ENCODE measurements at places on chromosomes 6 and 20.
A peak's percentile ranks its signal among the peaks of the same experiment; 100 is the strongest.

GRCh38 chr6:137309078-137309762 is 90.0 kb upstream of the IFNGR1 start:
- DNase-seq = peak; percentile 70

GRCh38 chr6:134407791-134408190 is 89.9 kb upstream of the SGK1 start:
- DNase-seq = peak; percentile 32

GRCh38 chr6:70375166-70375565 is 38.1 kb upstream of the FAM135A start:
- DNase-seq = peak; percentile 61

- DNase-seq = no peak
Observed at GRCh38 chr6:10567256-10568026, 46.3 kb downstream of the GCNT2 start.

- no peak for DNase-seq
Observed at GRCh38 chr6:152942319-152942869, 40.4 kb downstream of the FBXO5 start.

DNA sequence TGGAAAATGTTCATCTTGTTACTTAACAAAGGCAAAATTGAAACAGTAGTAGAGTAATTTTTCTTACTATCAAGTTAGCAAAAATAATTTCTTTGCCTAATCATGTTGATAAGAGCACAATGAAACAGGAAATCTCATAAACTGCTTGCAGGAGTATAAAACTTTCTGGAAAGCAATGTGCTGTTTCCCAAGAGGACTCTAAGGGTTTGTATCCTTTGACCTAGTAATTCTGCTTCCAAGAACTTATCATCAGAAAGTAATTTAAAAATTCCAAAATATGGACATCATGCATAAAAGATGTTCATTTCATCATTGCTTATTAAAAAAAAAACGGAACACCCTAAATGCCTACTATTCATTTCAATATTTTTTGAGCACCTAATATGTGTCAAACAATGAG is 46.1 kb upstream of the TNFAIP3 start:
- DNase-seq = peak; percentile 39

DNA sequence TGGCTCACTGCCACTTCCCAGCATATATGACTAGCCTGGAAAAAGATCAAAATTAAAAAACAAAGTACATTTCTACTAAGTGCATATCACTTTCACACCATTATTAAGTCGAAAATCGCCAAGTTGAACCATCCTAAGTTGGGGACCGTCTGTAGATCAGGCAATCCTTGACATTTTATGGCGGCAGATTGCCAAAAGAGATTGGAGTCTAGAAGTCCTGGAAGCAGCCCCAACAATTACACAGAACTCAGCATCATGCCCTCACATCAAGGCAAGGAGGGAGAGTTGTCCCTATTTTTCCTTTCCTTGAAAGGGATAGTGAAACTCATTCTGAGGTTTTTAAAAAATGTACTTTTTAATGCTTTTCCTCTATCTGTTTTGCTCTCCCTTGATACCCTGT is 30.7 kb downstream of the SLC22A3 start:
- DNase-seq = peak; percentile 44

- DNase-seq = peak; percentile 69
Observed at GRCh38 chr6:159969204-159969912, 476 bp downstream of the IGF2R start.

DNA sequence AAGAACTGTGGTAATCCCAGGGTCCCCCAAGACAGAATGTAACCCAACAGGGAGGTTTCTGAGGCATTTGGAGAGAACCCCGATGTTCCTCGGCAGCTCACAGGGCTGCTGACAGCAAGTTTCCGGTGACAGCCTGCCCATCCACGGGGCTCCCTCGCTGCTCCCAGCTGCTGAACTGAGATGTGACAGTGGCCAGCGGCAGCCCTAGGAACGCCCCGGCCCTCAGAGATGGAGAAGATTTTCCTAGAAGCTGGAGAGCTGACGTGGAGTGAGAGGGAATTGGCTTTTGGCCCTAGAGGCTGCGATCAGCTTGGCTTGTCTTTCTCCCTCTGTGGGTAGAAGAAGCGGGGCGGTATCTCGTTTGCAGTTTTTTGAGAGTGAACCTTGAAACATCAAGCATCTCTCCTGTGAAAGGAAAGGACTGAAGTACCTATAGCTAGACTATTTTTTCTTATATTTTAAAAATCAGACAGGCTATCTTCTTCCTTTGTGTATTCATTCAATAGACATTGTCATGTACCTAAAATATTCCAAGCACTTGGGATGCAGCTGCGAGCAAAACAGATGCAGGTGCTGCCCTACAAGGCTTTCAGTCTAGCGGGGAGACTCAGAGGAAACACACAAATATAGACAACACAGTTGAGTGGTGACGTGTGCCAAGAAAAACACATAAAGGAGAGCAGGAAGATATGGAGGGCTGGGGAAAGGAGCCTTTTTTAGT is 28.4 kb upstream of the NFATC2 start:
- DNase-seq = peak; percentile 61

- peak; percentile 7 for DNase-seq
Observed at GRCh38 chr6:104958178-104959025, 1.5 kb downstream of the LIN28B start.

GRCh38 chr6:7222197-7222596 is 90.8 kb downstream of the SSR1 start:
- no peak for DNase-seq

- DNase-seq = no peak
Observed at GRCh38 chr6:10583509-10583901, 62.4 kb downstream of the GCNT2 start.

- peak; percentile 76 for DNase-seq
Observed at GRCh38 chr20:63274381-63275228, 2.0 kb downstream of the ARFGAP1 start.

- peak; percentile 40 for DNase-seq
Observed at GRCh38 chr6:165663377-165663735, 315 bp upstream of the PDE10A start.

GRCh38 chr20:37726971-37727956 is 33.4 kb downstream of the CTNNBL1 start:
- peak; percentile 48 for DNase-seq

DNA sequence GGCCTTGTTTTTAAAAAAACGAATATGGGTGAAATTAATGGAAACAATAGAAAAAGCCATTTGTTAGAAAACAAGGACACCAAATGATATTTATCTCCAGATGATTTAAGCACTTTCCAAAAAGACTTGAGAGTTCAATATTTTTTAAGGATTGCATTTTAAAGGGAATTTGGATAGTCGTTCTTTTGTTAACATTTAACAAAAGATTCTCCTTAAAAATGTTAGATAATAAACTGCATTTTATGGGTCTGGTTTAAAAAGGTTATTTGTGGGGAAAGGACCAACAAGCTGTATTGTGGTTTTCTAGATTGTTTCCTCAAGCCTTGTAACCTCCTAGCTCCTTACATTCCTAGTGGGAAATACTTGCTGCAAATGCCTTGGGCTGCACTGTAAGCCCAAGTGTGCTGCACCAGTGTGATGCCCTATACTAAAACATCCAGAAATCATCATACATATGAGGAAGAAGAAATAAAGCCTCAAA is 1.5 kb upstream of the PHIP start:
- DNase-seq = peak; percentile 42

DNA sequence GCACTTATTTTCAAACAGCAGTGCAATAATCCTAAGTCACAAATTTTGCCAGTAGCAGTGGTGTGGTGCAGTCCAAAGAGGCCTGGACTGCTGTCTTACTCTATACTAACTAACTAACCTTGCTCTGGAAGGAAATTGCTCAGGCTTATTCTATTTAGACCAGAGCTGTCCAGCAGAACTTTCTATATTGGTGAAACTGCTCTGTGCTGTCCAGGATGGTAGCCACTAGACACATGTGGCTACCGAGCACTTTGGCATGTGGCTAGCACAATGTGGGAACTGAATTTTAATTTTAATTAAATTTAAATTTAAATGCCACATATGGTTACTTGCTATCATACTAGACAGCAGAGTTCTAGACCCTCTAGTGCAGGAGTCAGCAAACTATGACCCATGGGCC is 27.1 kb upstream of the FBXO9 start:
- DNase-seq = no peak
